ENCODE measurements at places on chromosomes 1 and 21. TPM values are rescaled to one million over a fixed set of nuclear protein-coding genes. Genes with fewer than 3 reads are reported as not detected.

HES5 gene
- 1.3 TPM for total RNA-seq

SPOCD1 gene
- 0.46 TPM for total RNA-seq

SARS1 gene
- 104 TPM for total RNA-seq

OR2L5 gene
- not detected for total RNA-seq

PERM1 gene
- total RNA-seq, result 104 TPM

DNA sequence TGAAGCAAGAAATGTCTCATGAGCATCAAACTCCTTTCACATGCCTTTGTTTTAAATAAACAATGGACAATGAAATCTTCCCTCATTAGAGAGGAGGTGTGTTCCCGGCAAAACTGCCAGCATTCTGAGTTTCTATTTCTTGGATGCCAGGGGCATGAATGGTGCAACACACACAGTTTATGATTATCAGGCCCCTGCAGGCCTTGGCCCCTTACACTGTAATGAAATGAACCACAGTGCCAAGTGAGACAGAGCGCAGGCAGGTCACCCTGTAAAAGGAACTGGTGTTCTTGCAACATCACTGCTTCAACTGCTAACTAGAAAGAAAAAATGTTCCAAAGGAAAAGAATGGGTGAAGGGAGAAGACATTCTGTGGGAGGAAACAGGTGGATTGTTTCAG lies 3.8 kb upstream of the PIGC start:
- no peak for DNase-seq
- H3K4me3 ChIP-seq, result no peak overlapping the region
- peaks cover 27% of the 10 kb centered on the region for H3K4me1 ChIP-seq
- no peak overlapping the region for H3K27ac ChIP-seq

- no peaks in the 10 kb centered on the region for H3K36me3 ChIP-seq
- no peak overlapping the region for H3K27ac ChIP-seq
- DNase-seq, result no peak
- H3K4me1 ChIP-seq, result peaks cover 5% of the 10 kb centered on the region
- H3K27me3 ChIP-seq, result no peaks in the 10 kb centered on the region
Observed at GRCh38 chr1:175136246-175136645, 56.3 kb downstream of the KIAA0040 start.

DNA sequence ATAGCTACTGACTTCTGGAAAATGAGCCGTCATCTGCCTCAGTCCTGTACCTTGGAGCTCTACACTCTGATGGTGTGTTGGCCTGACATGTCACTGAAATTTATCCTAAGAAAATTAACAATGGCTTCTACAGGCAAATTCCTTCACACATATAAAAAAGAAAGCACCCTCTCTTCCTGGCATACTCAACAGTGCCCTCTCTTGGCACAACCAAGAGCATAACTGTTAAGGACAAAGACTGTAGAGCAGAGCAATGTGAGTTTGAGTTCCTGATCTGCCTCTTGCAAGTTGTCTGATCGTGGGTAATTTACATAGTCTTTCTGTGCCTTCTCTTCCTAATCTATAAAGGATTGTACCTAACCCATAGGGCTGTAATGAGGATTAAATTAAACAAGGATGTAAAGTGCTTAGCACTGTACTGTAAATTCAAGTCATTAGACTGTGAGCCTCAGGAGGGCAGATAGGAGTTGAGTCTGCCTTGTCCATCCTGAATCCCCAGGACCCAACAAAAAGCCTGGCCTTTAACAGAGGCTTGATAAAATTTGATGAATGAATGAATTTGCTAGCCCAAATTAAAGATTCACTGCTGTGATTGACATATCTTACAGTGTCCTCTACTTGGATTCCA lies 83.5 kb downstream of the SYF2 start:
- H3K27me3 ChIP-seq, result peaks cover 8% of the 10 kb centered on the region
- DNase-seq, result no peak
- no peak overlapping the region for H3K27ac ChIP-seq
- H3K4me3 ChIP-seq, result no peak overlapping the region
- no peaks in the 10 kb centered on the region for H3K4me1 ChIP-seq

GRCh38 chr1:13651279-13651678 lies 48.7 kb upstream of the PRDM2 start:
- no peak overlapping the region for H3K27ac ChIP-seq
- no peak overlapping the region for H3K4me3 ChIP-seq
- no peak for DNase-seq
- H3K36me3 ChIP-seq, result no peaks in the 10 kb centered on the region
- no peaks in the 10 kb centered on the region for H3K4me1 ChIP-seq

DNA sequence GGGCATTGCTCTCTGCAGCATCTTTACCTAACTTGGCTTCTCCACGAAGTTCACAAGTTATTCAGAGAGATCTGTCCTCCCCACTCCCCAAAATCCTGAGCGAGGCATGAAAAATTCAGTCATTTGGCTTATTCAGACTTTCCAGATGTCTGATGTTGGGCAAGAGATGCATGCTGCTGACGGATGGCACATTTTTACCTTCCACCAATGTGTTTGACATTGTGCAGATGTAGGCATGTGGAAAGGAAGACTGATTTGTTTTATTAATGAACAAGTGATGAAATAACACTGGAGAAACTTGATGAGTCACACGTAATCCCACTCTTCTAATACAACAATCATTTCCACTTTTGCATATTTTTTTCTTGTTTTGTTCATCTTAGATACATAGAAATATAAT lies 86.7 kb downstream of the C1orf94 start:
- DNase-seq, result no peak
- H3K4me3 ChIP-seq, result no peak overlapping the region
- no peak overlapping the region for H3K27ac ChIP-seq
- H3K4me1 ChIP-seq, result no peaks in the 10 kb centered on the region

GRCh38 chr1:21117597-21118001 lies 59.1 kb downstream of the EIF4G3 start:
- peaks cover 16% of the 10 kb centered on the region for H3K4me1 ChIP-seq
- no peaks in the 10 kb centered on the region for H3K27me3 ChIP-seq
- no peak overlapping the region for H3K27ac ChIP-seq
- H3K4me3 ChIP-seq, result no peak overlapping the region
- no peak for DNase-seq
